GM12892 (cell line): ENCODE measurements at places on chromosomes 1 and 21.
A peak's percentile ranks its signal among the peaks of the same experiment; 100 is the strongest.

GRCh38 chr21:8994640-8995511 lies 1526.5 kb upstream of the TPTE start:
- no peak for DNase-seq

- DNase-seq: no peak
These were observed 96.6 kb downstream of the DDX20 start for GRCh38 chr1:111852261-111852721.

DNA sequence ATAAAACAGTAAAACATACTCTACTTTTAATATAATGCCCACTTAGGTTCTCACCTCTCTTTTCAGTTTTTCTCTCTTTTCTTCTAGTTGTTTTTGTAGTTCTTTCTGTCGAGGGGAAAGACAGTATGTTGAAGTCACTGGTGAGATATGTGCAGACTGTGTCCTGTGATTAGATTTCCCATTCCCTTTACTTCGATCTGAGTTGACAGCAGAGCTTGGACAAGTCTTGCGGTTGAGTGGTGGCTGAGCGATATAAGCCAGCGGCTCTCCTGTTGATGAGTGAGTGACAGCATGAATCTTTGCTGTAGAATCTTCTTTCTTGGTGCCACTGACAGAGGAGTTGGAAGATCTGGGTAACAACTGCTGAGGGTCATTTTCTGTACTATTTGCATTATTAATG lies 6.0 kb downstream of the CCDC181 start:
- no peak for DNase-seq

DNA sequence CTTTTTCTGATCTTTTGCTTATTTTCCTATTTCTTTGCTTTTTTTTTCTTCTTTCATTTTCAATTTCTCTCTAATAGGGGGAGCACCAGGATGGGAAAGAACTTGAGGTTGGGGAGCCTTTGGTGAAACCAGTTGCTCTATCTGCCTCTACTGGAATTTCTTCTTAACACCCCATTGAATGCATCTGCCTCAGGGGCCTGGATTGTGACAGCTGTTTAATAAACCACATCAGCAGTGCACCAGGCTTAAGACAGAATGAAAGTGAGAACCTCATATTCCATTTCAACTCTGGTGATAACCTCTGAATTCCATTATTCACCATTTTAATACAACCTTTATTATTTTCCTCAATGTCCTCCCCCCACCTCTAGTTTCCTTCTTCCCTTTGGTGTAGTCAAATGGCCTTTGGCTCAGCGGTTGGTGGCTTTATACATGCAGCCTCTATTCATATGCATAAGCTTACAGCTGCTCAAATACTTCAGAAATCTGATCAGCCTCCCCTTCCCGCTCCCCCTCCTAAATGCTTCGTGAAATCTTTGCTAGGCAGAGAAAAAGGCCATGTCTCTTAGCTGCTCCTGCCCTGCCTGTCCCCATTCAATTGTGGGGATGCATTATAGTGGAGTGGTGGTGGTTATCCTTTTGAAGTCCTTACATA lies 537.3 kb upstream of the PLXNA2 start:
- DNase-seq: no peak

GRCh38 chr1:182993746-182994145 lies 29.5 kb upstream of the LAMC1 start:
- DNase-seq: no peak

DNA sequence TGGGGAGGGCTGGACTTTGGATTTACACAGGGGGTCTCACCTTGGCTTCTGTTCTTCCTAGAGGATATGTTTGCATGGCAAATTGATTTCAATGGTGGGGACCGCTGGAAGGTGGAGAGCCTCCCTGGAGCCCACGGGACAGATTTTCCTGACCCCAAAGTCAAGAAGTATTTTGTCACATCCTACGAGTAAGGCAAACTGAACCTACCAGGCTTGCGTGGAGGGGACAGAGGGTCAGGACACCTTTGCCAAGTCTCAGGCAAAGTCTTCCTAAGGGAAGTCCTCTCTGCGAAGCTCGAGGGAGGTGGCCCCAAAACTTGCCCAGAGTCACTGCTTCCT lies 7.2 kb downstream of the FBXO6 start:
- DNase-seq: no peak

- DNase-seq: no peak
These were observed 116.7 kb downstream of the XCL2 start for GRCh38 chr1:168427051-168427450.

- peak; percentile 86 for DNase-seq
These were observed 702 bp upstream of the ZNF687 start for GRCh38 chr1:151281225-151281968.

DNA sequence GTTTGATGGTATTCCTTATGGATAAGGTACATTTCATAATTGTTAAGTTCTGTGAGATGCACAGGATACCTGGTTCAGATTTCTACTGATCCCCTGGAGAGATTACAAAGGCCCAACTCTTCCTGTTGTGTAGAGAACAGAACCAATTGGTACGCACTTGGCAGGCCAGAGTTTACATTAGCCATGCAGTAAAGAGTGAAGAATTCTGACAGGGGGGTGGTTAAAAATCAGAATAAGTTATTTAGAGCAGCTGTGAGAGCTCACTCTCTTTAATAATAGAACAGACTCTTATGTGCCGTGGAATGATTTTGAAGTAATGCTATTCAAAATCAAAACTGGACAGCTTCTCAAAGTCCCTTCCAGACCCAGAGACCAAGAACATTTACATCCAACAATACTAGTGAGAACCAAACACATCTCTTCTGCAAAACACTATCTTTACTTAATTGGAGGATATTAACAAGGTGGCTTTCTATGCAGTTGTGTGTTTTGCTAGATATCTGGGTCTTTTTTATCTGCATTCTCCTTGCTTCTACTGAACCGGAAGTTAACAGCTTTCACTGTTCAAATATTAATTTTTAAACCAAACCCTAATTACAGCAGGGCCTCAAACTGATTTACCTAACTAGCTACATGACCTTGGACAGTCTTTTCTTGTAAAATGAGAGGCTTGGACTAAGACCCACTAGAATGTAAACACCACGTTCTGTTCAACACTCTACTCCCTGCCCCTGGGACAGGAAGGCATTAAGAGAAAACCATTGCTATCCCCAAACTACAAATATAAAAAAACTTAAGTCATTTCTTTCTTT lies 4.0 kb downstream of the USP24 start:
- no peak for DNase-seq

DNA sequence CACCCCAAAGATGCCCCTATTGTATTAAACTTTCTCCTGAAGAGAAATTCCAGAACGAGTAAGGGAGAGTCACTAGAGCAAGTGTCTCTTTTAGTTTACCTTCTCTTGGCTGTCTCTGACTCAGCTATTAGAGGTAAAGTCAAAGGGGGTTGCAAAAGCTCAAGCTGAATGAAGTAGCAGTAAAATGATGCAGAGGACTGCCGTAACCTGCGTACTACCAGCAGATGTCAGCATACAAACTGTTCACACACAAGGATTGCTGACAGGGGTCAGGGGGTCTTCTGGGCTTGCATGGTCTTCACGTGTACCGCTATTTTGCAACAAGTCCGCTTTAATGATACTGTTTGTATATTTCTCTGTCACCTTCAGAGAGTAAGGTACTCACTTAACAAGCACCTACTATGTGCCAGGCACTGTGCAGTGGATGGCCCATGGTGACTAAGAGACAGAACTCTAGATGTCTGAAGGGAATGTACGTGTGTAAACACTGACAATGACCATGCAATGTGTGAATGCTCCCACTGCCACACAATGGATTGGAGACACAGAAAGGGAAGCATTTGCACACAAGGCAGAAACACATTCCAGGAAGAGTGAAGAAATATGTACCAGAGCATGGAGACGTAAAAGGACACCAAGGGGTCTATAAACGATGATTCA lies 34.9 kb downstream of the CHML start:
- no peak for DNase-seq

- peak; percentile 50 for DNase-seq
These were observed at the start of gene MARK1 for GRCh38 chr1:220527908-220528678. MARK1 (plus strand) TSS chr1:220528136; CDS start chr1:220528823, 687 bp downstream.

GRCh38 chr1:89633800-89634625 lies 1.1 kb downstream of the LRRC8C start:
- DNase-seq: no peak

GRCh38 chr1:36295390-36295789 lies 10.8 kb upstream of the SH3D21 start:
- no peak for DNase-seq

DNA sequence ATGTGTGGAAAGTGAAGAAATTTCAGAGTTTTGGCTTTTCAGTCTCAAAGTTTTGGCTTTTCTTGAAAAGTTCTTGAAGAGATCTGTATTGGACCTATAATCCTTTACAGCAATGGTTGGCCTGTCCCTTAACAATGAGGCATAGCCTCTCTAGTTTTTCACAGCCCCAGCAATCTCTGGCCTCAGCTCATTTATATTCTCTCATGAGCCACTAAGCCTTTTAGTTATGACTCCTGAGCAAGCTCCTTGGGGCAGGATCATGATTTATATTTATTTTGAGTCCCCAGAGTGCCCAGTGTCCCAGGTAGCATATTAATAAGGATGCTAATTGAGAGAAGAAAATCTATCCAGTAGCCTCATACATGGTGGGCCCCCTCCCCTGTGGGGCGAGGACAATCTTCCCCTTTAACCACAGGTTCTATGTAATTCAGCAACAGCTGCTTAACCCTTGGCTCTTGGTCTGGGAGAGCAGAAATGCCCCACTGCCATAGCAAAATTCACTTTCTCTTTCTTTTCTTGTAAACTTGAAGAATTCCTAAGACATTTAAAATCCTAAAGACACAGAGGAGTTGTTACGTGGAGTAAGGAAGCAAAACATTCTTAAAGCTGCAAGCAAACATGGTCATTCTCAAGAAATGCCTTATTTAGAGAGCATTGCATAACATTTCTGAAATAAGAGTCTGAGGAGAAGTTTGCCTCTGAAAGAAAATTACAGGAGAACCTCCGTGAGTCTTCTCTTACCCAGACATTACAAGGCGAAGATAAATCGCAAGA lies 6.3 kb downstream of the NGF start:
- DNase-seq: no peak

- no peak for DNase-seq
These were observed 11.5 kb upstream of the AIM2 start for GRCh38 chr1:159088050-159088449.

DNA sequence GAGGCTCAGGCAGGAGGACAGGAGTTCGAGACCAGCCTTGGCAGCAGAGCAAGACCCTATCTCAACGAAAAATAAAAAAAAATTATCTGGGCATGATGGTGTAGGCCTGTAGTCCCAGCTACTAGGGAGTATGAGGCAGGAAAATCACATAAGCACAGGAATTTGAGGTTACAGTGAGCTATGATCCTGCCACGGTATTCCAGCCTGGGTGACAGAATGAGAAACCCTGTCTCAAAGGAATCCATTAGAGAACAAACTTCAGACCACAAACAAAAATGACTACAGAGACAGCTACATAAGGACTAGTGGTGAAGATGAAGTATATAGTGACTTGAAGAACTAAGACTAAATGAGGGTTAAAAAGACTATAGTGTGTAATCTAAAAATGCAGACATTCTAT lies 233.1 kb downstream of the RERE start:
- no peak for DNase-seq

DNA sequence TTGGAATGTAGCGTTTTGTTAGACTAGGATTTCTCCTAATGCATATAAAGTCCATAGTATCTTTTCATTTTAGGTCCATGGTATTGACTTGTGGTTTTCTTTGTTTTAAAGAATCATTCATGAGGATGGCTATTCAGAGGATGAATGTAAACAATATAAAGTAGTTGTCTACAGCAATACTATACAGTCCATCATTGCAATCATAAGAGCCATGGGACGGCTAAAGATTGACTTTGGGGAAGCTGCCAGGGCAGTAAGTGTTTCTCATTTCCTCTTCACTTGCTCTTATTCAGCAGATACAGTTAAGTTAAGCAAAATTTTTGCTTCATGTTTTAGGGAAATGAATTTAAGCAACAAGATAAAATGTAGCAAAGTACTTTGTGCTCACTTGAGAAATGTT lies 25.4 kb downstream of the GNAI3 start:
- no peak for DNase-seq

GRCh38 chr1:169859001-169859400 lies 34.7 kb downstream of the SCYL3 start:
- DNase-seq: no peak

- no peak for DNase-seq
These were observed 656.9 kb downstream of the PTPRU start for GRCh38 chr1:29893046-29893723.

- DNase-seq: no peak
These were observed 1.2 kb downstream of the ITPKB start for GRCh38 chr1:226737819-226738420.

DNA sequence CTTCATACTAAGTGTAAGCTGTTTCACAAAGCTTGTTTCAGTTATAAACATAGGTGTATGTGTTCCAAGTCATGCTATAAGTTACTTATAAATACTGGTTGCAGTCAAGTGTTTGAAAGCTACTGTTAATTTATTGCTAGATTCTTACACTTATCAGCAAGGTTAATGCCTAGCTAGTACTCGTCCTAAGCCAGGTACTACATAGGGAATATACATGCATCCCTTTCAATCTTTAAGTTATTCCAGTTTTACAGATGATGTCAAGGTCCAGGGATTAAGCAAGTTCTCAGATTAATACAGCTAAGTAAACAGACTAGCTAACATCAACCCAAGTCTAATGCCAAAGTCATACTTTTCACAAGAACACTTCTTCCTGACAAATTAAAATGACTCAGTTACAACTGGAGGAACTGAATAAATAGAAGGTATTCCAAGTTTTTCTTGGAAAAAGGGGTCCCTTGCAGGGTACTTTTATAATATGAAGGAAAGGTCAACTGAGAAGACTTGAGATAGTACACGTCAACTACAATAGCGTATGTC lies 652.2 kb upstream of the USP24 start:
- no peak for DNase-seq
